OCI-M1 (cell line): ENCODE measurements at places on chromosomes 5 and 9.

DNA sequence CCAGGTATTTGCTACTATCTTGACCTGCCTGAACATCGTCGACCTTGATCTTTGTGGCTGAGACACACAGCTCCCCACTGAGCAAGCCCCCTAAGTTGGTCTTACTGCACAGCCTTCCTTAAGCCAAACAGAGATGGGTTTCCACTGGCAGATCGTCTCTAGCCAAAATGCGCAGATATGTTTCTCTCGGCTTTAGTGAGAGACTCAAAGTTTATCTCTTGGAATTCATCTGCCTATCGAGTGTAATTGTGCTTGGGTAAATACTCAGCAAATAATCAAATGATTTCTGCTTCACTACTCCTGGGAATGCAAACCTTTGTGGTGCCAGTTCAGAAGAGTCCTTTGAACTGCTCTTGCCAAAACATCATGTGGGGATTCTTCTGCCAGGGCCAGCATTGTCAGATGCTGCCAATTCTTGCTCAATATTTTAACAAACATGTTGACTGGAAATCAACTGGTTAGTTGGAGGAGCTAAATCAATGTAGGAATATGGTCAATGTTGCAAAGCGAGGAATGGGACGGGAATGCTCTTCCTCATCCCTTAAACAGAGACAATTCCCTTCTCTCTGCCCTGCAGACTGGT, 141.2 kb upstream of the SLC28A3 start:
- DNase-seq = no peak

- DNase-seq = no peak
Measured at GRCh38 chr9:69675563-69675962, 3.4 kb upstream of the APBA1 start.

GRCh38 chr5:168649306-168649705, 70.1 kb upstream of the PANK3 start:
- DNase-seq = no peak

DNA sequence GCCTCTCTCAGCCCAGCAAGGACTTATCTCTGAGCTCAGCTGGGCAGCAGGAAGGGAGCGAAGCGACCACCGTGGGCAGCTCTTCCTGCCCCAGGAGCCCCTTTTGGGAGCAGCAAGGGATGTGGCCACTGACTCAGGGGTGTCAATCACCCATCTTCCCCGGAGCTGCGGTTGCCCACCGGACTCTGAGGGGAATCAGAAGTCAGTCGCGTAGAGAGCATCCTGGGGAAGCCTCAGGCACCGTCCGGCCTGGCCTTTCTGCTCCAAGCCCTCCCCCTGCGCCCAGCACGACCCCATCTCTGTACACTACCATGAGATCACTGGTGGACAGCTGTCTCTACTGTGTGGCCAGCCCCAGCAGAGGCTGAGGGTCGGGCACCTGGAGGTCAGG, 24.6 kb downstream of the GFI1B start:
- DNase-seq = peak; percentile 84

DNA sequence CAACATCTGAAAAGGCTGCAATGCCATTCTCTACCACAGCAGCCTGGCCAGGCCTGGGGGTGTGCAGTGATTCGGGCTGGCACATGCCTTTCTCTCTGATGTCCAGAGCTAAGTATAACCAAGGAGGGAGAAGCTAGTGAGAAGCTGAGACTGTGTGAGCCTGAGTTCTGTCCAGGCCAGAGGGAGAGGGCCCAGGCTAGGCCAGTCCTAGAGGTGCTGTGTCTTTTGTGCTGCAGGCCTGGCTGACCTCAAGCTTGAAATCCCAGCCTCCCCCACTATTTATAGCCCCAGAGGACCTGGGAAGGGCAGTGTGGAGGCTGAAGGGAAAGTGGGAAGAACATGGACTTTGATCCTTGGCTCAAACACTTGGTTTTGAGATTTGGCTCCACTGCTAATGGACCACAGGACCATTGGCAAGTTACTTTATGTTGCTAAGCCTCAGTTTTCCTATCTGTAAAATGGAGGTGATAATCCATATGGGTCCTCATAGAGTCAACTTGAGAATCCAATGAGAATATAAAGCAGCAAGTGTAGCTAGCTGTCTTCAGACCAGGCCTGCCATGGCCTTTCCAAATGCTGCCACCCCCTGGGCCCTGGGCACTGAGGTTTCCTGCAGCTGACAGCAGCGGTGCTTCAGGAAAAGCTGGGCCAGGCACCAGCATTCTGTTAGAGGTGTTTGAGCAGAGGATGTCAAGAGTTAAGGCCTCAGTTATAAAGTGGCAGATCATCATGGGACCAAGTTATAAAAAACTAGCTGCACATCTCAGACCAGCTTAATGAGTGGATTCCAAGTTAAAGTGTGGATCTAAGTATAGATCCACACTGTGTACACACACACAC, 21.1 kb downstream of the BNIP1 start:
- DNase-seq = no peak
